Ureter (tissue), 1 donor: ENCODE measurements at places on chromosomes 7 and 10.

- no peak for DNase-seq
Measured at GRCh38 chr10:114735946-114736345, 77.9 kb upstream of the ABLIM1 start.

GRCh38 chr7:121624958-121625357, 228.8 kb upstream of the FAM3C start:
- no peak for DNase-seq

GRCh38 chr10:13668126-13668525, 81.4 kb downstream of the PRPF18 start:
- DNase-seq, result no peak

DNA sequence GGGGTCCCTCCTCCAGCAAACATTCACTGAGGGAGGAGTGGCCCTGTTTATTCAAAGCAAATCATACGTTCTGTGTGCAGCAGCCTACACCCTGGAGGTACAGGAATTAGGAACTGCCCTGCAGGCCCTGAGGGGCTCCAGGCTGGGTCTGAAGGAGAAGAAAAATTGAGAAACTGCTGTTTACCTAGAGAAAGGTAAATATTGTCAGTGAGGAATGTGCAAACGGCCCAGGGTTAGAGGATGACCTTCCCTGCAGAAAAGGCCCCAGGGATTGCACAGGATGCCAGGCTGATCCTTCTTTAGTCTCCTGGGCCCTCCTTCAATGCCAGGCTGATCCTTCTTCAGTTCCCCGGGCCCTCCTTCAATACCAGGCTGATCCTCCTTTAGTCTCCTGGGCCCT, 5.7 kb downstream of the CALML5 start:
- no peak for DNase-seq
